Purkinje cell (primary cell): ENCODE measurements at places on chromosomes 3 and 15. TPM values are rescaled to one million over a fixed set of nuclear protein-coding genes. Genes with fewer than 3 reads are reported as not detected.

ZNF774 gene
- polyA plus RNA-seq = 2.7 TPM in 1 of 2 replicates, not detected in the other

ACAD11 gene
- polyA plus RNA-seq = 2.2 and 4.2 TPM in 2 replicates

PRRT3 gene
- polyA plus RNA-seq = 4.9 and 5.1 TPM in 2 replicates

ZPLD1 gene
- polyA plus RNA-seq = not detected in 2 replicates

GADL1 gene
- polyA plus RNA-seq = 1.1 TPM in 1 of 2 replicates, not detected in the other

SCAMP5 gene
- polyA plus RNA-seq = 36.5 and 48.3 TPM in 2 replicates

TTLL13 gene
- 0.31 and 0.79 TPM in 2 replicates for polyA plus RNA-seq

LSAMP gene
- 12.8 and 39.6 TPM in 2 replicates for polyA plus RNA-seq

DNAH12 gene
- 0.77 TPM in 1 of 2 replicates, not detected in the other for polyA plus RNA-seq

IL20RB gene
- not detected in 2 replicates for polyA plus RNA-seq

PPP1R14D gene
- polyA plus RNA-seq = not detected in 2 replicates

P2RY14 gene
- 2.1 TPM in 1 of 2 replicates, not detected in the other for polyA plus RNA-seq

CELF6 gene
- polyA plus RNA-seq = 2.3 and 3.5 TPM in 2 replicates

C2CD4B gene
- polyA plus RNA-seq = 0.29 TPM in 1 of 2 replicates, not detected in the other

CNTN6 gene
- polyA plus RNA-seq = 39.2 and 47.8 TPM in 2 replicates

ZNF609 gene
- 6.9 and 12.5 TPM in 2 replicates for polyA plus RNA-seq

GPR160 gene
- 0.16 and 1.3 TPM in 2 replicates for polyA plus RNA-seq

MYO5C gene
- 2.6 and 4.4 TPM in 2 replicates for polyA plus RNA-seq

GOLGA6L10 gene
- polyA plus RNA-seq = 0.42 and 1.0 TPM in 2 replicates

GATA2 gene
- polyA plus RNA-seq = not detected in 2 replicates

SMAD6 gene
- polyA plus RNA-seq = not detected in 2 replicates

OR5K2 gene
- not detected in 2 replicates for polyA plus RNA-seq

RHOV gene
- polyA plus RNA-seq = 0.36 TPM in 1 of 2 replicates, not detected in the other

SLC51A gene
- not detected in 2 replicates for polyA plus RNA-seq

DVL3 gene
- polyA plus RNA-seq = 2.8 and 3.7 TPM in 2 replicates

COX17 gene
- 326 and 458 TPM in 2 replicates for polyA plus RNA-seq

FOXB1 gene
- polyA plus RNA-seq = not detected in 2 replicates

GALNT15 gene
- 0.14 and 1.0 TPM in 2 replicates for polyA plus RNA-seq

ANKRD34C gene
- 4.0 and 5.0 TPM in 2 replicates for polyA plus RNA-seq

CCR1 gene
- not detected in 2 replicates for polyA plus RNA-seq

STAC gene
- 0.85 and 7.7 TPM in 2 replicates for polyA plus RNA-seq

PIGZ gene
- polyA plus RNA-seq = 1.4 and 1.7 TPM in 2 replicates

CHRNB4 gene
- 0.41 TPM in 1 of 2 replicates, not detected in the other for polyA plus RNA-seq

CCR8 gene
- polyA plus RNA-seq = not detected in 2 replicates
